ENCODE measurements at places on chromosomes 6 and 20.

- no peak for DNase-seq
Measured at GRCh38 chr6:41222045-41222444, 6.1 kb upstream of the TREML4 start.

DNA sequence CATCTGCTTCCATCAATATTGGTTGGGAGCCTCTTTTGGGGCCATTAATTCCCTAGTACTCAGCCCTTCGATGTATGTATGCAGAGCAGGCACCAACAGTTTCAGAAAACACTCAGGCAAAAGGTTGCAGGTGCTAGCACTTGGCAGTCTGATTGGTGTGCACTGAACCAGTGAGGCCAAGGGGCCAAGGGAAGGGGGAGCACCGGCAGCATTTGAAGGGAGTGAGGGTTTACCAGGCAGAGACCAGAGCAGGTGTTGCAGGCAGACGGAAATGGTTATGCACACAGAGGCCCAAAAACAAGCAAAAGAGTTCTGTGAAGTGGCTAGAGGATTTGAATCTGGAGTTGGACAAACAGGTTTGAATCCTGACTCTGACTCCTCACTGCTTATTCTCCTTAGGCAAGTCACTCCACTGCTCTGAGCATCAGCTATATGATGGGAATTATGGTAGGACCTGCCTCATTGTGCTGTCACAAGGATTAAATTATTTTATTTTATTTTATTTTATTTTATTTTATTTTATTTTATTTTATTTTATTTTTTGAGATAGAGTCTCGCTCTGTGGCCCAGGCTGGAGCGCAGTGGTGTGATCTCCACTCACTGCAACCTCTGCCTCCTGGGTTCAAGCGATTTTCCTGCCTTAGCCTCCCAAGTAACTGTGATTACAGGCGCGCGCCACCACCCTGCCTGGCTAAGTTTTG, 58.1 kb upstream of the SHLD1 start:
- peak; percentile 86 for DNase-seq

GRCh38 chr6:24227556-24227955, 101.5 kb downstream of the NRSN1 start:
- no peak for DNase-seq

DNA sequence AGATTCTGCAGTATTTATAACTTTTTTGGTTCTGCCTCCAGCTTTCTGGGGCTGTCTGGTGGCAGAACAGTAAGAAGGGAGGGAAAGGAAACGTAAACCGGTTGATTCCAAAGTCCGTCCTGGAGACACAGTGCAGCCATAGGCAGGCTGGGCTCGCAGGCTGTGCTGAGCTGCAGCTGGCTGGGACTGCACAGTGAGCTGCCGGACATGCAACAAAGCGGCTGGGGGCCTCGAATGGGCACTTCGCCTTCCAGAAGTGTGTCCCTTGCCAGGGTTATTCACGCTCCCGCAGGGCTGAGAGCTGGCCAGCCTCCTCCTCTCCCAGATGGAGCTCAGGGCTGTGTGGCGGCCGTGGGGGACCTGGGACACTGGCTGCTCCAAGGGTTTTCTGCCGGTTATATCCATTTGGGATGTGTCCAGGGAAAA, 78.1 kb upstream of the CD93 start:
- no peak for DNase-seq

GRCh38 chr6:76792394-76792793, 670.9 kb downstream of the HTR1B start:
- no peak for DNase-seq

Measured in GM12878 (cell line).